ENCODE measurements at places on chromosomes 12 and 14. TPM values are rescaled to one million over a fixed set of nuclear protein-coding genes. Genes with fewer than 3 reads are reported as not detected.

GRCh38 chr12:116210131-116210530, 67.4 kb downstream of the MED13L start:
- no peak for DNase-seq

The MORN3 gene
- not detected for total RNA-seq

- DNase-seq, result peak; percentile 58
These were observed 73.6 kb downstream of the TESC start for GRCh38 chr12:117025481-117026151.

DNA sequence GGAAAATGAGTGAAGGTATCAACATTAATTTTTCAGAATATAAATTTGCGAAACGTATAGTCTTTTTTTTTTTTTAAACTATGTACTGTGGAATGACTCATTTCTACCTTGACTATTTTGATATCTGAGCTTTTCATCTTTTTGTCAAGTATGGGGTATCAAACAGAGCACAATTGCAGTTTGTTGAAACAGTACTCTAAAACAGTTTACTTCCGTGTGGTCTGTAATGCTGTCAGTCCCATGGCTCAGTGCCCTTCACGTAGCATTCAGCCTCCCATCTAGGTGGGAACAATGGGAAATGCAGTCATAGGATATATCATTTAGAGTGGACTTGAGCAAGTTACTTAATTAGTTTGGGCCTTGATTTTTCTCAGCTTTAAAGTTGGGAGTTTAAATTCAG, 139.5 kb downstream of the ERC1 start:
- DNase-seq, result no peak

- no peak for DNase-seq
These were observed 190.3 kb upstream of the ATF7IP start for GRCh38 chr12:14175206-14175605.

DNA sequence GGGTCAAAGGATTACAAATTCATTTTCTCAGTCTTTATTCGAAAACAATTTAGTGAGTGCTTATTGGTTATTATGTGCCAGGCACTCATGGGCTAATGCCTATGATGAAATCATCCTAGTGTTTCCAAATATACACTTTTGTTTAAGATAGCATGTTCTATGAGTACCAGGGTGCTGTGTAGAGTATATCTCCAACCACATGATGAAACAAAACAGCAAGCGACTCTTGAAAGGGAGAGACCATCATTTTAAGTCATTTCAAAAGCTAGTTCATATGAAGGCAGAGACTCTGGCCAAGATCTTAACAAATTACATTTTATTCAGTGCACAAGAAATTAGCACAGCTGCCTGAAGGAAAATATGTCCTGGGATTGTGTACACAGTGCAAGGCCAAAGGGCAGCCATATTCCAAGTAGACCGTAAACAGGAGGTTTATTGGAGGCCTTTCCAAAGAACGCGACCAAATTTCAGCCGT, 204.2 kb downstream of the EFCAB11 start:
- DNase-seq, result no peak

The DEPDC4 gene
- 3.0 TPM for total RNA-seq

Data from left colon (tissue), 2 donors.